ENCODE measurements at places on chromosomes 7 and 10. TPM values are rescaled to one million over a fixed set of nuclear protein-coding genes. Genes with fewer than 3 reads are reported as not detected.

DNA sequence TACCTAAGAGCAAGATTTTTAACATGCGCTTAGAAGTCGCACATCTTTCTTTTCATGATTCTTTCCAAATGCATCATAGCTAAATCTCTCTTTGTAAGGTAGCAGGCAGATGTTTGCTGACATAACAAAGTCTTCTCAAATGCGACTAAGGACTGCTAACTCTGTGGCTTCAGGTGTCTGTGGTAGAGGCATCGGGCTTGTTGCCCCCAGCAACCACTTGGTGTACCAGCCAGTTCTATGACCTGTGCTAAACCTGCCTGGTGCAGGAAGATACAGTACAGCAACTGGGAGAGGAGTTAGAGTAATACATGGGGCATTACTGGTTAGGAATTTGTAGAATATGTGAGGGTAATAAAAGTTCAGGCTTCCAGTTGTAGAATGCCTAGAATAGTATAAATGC, 654.1 kb downstream of the NRG3 start:
- no peaks in the 10 kb centered on the region for H3K4me1 ChIP-seq
- no peak for DNase-seq
- no peak overlapping the region for H3K4me3 ChIP-seq
- H3K36me3 ChIP-seq: no peaks in the 10 kb centered on the region
- no peak overlapping the region for H3K27ac ChIP-seq

Gene ARMH3
- total RNA-seq: 21.5 TPM

DNA sequence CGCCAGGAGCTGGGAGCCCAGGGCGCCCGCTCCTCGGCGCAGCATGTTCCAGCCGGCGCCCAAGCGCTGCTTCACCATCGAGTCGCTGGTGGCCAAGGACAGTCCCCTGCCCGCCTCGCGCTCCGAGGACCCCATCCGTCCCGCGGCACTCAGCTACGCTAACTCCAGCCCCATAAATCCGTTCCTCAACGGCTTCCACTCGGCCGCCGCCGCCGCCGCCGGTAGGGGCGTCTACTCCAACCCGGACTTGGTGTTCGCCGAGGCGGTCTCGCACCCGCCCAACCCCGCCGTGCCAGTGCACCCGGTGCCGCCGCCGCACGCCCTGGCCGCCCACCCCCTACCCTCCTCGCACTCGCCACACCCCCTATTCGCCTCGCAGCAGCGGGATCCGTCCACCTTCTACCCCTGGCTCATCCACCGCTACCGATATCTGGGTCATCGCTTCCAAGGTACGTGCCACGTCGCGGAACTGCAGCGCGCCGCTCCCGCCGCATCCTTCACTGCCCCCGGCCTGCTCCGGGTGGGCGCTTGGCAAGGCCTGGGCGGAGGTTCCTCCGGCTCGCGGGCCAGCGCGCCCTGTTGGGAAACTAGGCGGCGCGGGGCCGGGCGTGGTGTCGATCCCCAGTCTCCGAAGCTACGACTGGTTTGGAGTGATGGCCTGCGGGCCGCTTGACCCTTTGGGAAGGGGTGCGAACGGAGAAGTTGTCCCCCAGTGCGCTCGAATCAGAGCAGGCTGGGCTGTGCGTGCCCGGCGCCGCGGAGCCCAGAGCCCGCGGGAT, 868 bp downstream of the EMX2 start:
- H3K27ac ChIP-seq: no peak overlapping the region
- H3K4me3 ChIP-seq: no peak overlapping the region
- peaks cover 2% of the 10 kb centered on the region for H3K36me3 ChIP-seq
- H3K27me3 ChIP-seq: peaks cover 78% of the 10 kb centered on the region
- peaks cover 6% of the 10 kb centered on the region for H3K4me1 ChIP-seq

DNA sequence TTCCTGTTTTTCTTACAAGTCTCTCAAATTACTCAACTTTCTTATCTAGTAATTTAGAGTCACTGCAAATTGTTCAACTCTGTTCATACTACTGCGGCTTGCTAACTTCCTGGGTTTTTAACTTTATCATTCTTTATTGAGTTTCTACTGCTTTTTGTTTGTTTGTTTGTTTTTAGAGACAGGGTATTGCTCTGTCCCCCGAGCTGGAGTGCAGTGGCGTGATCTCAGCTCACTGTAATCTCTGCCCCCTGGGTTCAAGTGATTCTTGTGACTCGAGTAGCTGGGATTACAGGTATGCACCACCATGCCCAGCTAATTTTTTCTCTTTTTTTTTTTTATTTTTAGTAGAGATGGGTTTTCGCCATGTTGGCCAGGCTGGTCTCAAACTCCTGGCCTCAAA, 182.9 kb downstream of the TSPAN12 start:
- no peaks in the 10 kb centered on the region for H3K4me1 ChIP-seq
- no peaks in the 10 kb centered on the region for H3K36me3 ChIP-seq
- H3K27ac ChIP-seq: no peak overlapping the region
- DNase-seq: no peak
- no peak overlapping the region for H3K4me3 ChIP-seq
- H3K27me3 ChIP-seq: no peaks in the 10 kb centered on the region

- DNase-seq: no peak
- peaks cover 32% of the 10 kb centered on the region for H3K4me1 ChIP-seq
- H3K4me3 ChIP-seq: peak overlapping the region; percentile 65
- H3K36me3 ChIP-seq: no peaks in the 10 kb centered on the region
- H3K27me3 ChIP-seq: peaks cover 34% of the 10 kb centered on the region
These were observed 739 bp downstream of the MPP7 start for GRCh38 chr10:28302012-28302637.

GRCh38 chr7:155648752-155649339, 4.4 kb downstream of the RBM33 start:
- no peak overlapping the region for H3K27ac ChIP-seq
- peaks cover 49% of the 10 kb centered on the region for H3K36me3 ChIP-seq
- no peaks in the 10 kb centered on the region for H3K27me3 ChIP-seq

DNA sequence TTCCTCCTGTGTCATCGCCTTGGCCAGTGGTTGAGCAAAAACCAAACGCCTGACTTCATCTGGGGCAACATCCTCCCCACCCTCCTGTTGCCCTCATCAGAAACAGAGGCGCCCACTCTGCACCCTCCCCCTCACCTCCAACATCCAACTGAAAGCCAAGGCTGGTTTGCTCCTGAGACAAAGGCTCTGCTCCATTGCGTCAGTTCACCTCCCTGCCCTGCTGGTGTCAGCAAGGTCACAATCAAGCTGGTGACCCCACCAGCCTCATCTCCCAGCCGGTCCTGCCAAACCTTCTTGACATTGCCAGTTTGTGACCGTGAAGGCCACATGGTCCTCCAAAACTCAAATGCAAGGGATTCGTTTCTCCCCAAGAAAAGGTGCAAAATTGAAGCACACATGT, 131.7 kb upstream of the ADAM12 start:
- no peaks in the 10 kb centered on the region for H3K36me3 ChIP-seq
- no peaks in the 10 kb centered on the region for H3K4me1 ChIP-seq
- H3K27me3 ChIP-seq: no peaks in the 10 kb centered on the region
- no peak overlapping the region for H3K4me3 ChIP-seq

DNA sequence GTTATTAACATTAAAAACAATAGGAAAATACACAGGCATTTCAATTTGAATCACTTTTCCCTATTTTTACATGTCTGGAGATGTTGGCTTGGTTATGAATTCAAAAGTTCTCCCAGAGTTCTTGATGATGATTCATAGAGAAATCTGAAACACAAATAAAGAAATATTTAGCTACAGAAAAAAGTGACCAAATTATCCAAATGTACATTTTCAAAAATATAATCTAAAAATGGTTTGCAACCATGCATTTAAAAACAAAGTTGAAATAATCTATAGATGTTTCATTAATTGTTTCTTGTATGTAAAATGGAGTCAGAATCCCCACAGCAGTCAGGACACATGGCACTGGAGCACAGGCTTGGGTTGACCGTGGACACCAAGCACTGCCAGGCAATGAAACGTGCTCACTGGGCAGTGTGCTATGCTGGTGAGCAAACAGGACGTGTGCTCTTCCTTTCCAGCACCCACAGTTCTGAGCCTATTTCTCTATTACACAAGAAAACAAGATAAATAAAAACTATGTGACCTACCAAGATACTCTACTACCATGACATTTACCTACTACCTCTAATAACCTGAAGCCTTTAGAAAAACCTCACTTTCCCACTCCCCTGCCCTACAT, 44.1 kb upstream of the PTPRN2 start:
- H3K27me3 ChIP-seq: no peaks in the 10 kb centered on the region
- H3K4me3 ChIP-seq: no peak overlapping the region
- DNase-seq: no peak
- H3K4me1 ChIP-seq: peaks cover 7% of the 10 kb centered on the region

DNA sequence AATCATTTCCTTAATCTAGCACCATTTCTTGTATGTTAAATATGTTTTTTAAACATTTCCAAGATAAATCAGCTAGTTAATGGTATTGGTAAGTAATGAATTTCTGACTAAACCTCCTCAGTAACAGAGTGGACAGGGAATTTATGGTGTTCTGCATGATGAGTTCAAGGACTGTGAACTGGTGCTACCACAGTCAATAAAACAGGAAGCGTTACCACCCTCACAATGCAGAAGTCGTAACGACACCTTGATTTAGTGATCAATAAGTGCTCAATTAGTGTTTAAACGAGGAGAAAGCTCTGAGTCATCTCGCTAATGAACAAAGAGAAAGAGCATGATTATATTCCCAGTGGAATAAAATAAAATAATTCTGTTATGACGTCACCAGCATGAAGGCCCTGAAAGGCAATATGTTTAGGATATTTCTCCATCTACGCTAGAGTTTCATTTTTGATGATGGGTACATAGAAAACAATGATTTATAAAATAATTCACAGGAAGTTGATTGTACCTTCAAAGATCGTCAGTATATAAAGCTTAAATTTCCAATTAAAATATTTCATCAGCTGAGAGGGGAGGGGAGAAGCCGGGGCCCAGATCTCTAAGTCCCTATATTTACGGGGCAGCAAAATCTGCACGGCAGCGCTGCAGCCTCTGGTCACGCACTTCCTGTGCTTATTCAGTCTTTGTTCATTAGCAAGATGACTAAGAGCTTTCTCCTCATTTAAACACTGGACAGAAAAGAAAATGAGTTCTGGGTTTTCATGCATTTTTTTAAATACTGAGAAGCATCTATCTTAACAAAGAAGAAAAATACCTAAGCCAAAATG, 400.5 kb downstream of the PTPRN2 start:
- no peak overlapping the region for H3K27ac ChIP-seq
- no peaks in the 10 kb centered on the region for H3K27me3 ChIP-seq
- H3K36me3 ChIP-seq: no peaks in the 10 kb centered on the region
- no peaks in the 10 kb centered on the region for H3K4me1 ChIP-seq

GRCh38 chr10:123148414-123149161, 652 bp downstream of the HMX2 start:
- H3K27ac ChIP-seq: peak overlapping the region; percentile 78
- peaks cover 47% of the 10 kb centered on the region for H3K4me1 ChIP-seq
- H3K27me3 ChIP-seq: peaks cover 54% of the 10 kb centered on the region
- DNase-seq: no peak

DNA sequence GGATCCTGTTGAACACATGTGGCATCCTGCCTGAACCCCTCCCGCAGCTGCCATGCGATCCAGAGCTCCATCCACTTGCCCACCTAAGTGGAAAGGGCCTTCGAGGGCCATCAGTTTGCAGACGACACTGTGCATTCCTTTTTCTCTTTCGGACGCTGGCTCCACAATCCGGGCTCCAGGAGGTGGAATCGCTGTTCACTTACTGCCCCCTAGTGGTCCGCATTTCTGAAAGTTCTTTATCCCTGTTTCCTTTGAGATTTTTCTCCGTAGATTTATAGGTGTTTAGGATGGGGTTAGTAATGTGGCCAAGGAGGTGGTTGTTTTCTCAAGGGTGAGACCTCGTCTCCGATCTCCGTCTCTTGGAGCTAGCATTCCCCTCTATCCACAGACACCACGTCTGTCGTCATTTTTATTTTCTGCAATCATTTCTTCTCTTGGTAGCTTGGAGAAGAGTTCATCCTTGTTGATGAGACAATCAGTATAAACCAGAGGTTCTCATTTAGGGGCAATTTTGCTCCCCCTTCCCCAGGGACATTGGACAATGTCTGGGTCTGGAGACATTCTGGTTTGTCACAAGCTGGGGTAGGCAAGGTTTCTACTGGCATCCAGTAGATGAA, 204.6 kb downstream of the ARHGAP21 start:
- H3K27me3 ChIP-seq: peaks cover 4% of the 10 kb centered on the region
- H3K4me3 ChIP-seq: no peak overlapping the region
- peak overlapping the region; percentile 11 for H3K27ac ChIP-seq

Gene DENND2A
- not detected for total RNA-seq

DNA sequence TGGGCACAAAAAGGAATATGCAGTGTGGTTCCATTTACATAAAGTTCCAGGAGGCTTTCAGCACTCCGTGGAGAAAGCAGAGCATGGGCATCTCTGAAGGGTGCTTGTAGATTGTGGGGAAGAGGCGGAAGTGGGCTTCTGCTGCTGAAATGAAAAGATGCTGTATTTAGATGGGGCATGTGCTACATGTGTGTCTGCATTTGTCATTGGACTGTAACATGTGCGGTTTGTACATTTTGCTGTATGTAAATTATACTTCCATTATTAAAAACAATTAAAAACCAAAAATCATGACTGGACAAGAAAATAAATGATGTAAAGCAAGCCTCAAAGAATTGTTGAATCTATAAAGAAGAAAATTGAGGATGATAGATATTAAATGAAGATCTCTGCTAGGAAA, 334.0 kb downstream of the WDR37 start:
- H3K4me3 ChIP-seq: no peak overlapping the region
- no peaks in the 10 kb centered on the region for H3K36me3 ChIP-seq
- no peak overlapping the region for H3K27ac ChIP-seq
- H3K4me1 ChIP-seq: no peaks in the 10 kb centered on the region
- DNase-seq: no peak

Gene MLXIPL
- total RNA-seq: not detected

DNA sequence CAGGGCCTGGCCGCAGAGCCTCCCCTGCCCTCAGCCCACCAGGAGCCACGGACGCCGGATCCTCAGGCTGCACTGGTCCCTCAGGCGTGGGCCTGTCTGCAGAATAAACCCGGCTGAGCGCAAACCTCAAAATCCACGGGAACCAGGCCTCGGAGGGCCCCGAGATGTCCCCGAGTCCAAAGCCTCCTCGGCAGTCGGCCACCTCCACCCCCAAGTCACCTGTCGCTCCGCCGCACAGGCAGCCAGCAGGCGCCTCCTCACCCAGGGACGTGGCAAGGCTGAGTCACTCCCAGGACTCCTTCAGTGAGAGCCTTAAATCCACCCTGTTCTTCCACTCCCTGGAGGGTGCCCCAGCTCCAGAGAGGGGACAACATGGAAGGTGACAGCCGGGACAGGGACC, 33.2 kb downstream of the STK32C start:
- H3K27me3 ChIP-seq: no peaks in the 10 kb centered on the region
- no peaks in the 10 kb centered on the region for H3K36me3 ChIP-seq
- no peaks in the 10 kb centered on the region for H3K4me1 ChIP-seq
- DNase-seq: no peak

- no peak for DNase-seq
- H3K27me3 ChIP-seq: no peaks in the 10 kb centered on the region
- H3K27ac ChIP-seq: no peak overlapping the region
- no peaks in the 10 kb centered on the region for H3K36me3 ChIP-seq
- no peak overlapping the region for H3K4me3 ChIP-seq
These were observed 342.9 kb downstream of the AUTS2 start for GRCh38 chr7:69941077-69941651.

DNA sequence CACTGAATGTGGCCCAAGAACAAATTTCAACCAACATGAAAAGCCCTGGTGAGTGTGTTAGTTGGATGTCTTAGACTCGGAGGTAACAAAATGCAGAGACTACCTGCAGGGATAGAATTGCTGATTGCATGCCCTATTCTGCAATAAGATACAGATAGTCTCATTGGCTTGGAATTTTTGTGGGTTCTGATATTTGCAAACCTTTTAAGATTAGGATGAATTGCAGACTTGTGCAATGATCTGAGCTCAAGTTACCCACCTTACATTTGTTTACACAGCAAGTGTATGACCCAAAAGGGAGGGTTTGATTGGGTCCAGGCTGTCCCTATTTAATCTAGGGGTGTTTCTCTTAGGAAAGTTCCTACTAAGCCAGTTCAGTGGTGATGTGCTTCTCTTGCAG, 45.4 kb downstream of the GPR37 start:
- H3K27ac ChIP-seq: no peak overlapping the region
- no peak overlapping the region for H3K4me3 ChIP-seq
- no peaks in the 10 kb centered on the region for H3K4me1 ChIP-seq
- H3K36me3 ChIP-seq: no peaks in the 10 kb centered on the region
- no peak for DNase-seq
